ENCODE measurements at places on chromosomes 11 and 22.

DNA sequence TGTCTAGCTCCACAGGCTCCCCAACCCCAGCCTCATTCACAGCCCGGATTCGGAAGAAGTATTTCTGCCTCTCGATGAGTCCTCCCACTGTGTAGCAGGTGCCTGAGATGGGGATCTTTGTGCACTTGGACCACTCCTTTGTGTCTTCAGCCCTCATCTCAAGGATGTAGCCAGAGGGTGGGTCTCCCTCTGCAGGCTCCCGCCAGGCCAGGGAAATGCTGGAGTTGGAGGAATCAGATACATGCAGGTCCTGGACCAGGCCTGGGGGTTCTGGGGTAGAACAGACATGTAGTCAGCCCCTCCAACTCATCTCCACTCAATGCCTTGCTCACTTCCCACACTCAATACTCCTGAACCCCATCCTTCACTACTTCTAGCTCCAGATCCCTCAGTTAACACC is 10.8 kb downstream of the TMEM86A start:
- DNase-seq = no peak

DNA sequence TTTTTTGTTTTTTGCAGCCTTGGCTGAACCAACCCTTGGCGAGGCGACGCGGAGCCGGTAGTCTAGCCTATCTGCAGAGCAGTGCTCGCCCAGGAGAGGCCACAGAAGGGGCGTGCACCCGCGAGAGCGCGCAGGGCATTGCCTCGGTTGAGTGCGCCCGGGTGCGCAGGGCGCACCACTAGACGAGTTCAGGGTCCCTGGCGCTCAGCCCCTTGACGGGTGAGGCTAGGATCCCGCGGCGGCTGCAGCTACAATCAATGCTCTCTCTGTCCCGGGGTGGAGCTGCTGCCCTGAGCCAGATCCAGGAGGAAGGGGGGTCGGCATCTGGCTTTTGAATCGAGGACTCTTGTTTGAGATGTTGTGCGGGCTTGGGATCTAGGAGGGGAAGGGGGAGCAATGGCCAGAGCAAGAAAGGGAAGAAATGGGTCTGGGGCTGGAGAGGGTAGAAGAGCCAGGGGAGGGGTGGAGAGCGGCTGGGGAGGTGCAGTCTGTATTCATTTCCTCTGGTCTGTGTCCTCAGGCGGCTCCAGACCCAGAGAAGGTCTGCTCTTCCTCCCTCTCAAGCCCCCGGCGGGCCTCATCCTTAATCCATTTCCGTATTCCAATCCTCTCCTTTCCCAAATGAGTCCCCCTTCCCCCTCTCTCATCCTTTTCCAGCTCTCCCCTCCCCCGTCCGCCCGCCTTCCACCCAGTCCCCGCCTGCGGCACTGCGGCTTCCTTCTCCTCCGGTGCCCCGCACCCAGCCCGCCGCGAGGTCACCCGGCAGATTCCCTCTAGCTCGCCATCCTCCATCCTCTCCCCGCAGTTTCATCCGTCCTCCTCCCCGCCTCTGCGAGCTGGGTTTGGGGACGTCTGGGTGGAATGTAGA is 797 bp downstream of the THY1 start:
- DNase-seq = no peak

DNA sequence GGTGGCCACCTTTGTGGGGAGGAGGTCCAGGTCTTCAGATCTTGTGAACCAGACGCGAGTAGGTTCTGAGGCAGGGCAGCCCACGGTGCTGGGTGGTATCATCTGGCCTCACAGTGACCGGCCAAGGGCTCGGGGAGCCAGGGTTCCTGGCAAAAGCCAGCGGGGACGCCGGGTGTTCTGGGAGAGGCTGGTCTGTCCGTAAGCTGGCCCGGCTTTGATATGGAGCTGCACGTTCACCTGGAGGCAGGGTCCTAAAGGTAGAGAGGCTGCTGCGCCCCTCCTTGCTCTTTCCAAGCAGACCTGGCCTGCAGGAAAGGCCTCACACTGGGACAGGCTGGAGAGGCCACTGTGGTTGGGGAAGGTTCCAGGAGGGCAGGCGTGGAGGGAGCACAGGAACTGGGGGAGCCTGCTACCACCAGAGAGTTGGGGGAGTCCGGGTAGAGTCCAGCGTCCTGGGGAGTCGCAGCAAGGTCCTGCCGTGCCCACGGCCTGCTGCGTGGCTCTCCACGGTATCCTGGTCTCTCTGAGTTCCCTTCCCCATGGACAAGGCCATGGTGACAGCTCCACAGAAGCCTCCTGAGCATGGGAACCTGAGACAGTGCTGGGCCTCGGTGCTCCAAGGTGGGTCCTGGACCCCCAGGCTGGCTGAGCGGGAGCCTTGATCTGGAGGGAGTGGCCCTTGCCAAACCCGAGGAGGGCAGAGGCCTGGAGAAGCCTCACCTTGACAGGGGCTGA is 452.4 kb upstream of the B3GAT1 start:
- DNase-seq = no peak

- no peak for DNase-seq
Observed at GRCh38 chr11:100821198-100821597, 134.1 kb downstream of the ARHGAP42 start.

- no peak for DNase-seq
Observed at GRCh38 chr11:103683576-103683975, 352.9 kb upstream of the DDI1 start.
